ENCODE measurements at places on chromosomes 7 and 10.
A peak's percentile ranks its signal among the peaks of the same experiment; 100 is the strongest.

- DNase-seq = no peak
These were observed 165.1 kb downstream of the TNS3 start for GRCh38 chr7:47416492-47417480.

DNA sequence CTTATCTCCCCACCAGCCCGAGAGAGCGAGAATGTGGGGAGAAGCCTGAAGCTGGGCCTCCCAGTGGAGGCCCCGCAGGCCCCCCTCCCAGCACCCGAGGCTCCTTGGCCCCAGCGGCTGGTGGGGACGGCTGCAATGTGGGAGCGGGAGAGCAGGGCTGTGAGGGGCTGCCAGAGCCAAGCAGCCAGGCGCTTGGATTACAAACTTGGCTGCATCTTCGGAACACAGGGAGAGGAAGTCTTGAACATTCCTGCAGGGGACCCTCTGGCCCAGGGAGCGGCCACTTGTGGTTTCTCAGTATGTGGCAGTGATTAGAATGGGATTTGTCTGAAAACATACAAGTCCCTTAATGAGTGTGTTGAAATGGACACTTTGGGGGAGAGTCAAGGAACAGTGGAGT is 23.2 kb downstream of the ELN start:
- no peak for DNase-seq

- DNase-seq = no peak
These were observed 181.2 kb upstream of the AGR3 start for GRCh38 chr7:17063045-17063383.

GRCh38 chr7:100793806-100794660 is 33.3 kb downstream of the EPHB4 start:
- no peak for DNase-seq

- DNase-seq = no peak
These were observed 121.2 kb downstream of the EMX2 start for GRCh38 chr10:117663750-117664149.

GRCh38 chr7:2070151-2070763 is 162.5 kb downstream of the MAD1L1 start:
- DNase-seq = no peak

DNA sequence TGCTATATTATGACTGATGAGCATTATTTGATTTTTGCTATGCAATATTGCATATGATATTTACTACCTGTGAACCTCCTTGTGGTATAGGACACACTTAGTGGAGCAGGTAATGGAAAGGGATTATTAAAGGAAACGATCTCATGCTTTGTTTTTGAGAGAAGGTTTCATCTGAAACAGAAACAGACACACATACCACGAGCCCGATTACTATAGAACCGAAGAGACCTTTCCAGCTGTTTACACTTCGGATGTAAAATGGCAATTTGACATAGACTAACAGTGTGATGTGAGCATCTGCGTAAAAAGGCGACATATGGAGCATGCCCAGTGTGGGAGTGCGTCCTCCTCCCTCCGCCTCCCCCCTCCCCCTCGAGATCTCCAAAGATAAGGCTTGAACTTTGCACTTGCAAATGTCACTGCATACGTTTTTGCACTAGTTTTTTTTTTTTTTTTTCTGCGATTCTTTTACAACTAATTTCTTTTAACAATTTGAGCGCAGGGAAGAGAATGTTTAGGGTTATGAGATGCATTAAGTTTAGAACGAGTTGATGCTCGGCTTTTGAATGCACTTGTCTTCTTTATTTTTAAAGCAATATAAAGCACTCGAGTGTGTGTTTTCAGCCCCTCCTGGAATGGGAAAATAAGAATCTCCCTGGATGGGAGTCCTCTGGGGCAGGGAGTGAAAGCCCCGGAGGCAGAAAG is 251.0 kb downstream of the NSUN6 start:
- peak; percentile 91 for DNase-seq

DNA sequence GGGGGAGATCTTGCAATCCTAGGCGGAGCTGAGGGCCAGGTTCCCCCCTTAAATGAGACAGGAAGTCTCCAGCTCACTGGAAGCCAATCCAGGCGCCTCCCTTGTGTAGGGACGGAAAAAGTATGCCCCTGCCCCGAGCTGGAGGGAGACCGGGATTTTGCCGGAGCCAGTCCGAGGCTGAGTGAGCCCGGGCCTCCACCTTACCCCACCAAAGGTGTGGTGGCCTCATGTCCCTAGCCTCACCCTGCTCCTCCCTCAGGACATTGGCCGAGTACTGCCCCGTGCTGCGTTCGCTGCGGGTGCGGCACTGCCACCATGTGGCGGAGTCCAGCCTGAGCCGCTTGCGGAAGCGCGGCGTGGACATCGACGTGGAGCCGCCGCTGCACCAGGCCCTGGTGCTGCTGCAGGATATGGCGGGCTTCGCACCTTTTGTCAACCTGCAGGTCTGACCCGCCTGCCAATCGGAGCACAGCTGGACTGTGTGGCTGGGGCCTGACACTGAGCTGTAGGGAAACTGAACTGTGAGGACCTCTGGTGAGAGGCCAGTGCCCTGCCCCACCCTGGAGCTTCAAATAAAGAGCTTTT is 2.0 kb downstream of the FBXL15 start:
- peak; percentile 90 for DNase-seq

DNA sequence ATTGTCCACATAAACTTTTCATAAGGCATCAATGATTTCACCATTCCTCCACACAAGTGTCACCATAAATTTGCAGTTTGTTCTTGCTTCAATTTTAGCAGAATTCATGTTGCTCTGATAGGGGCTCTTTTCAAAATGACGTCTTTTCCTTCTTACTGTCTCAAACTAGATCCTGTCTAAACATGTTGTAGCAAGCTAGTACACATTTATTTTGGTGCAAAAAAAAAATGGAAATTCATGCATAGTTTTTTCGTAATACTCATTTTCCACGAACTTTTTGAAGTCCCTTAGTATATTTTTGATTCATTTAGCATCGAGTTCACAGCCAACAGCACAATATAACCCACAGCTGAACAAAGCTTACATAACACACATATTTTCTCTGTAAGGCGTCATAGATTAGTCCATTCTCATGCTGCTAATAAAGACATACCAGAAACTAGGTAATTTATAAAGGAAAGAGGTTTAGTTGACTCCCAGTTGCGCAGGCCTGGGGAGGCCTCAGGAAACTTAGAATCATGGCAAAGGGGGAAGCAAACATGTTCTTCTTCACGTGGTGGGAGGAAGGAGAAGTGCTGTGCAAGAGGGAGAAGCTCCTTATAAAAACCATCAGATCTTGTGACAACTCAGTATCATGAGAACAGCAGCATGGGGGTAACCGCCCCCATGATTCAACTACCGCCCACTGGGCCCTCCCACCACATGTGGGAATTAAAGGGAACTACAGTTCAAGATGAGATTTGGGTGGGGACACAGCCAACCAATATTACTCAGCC is 301.5 kb downstream of the CCDC3 start:
- no peak for DNase-seq

DNA sequence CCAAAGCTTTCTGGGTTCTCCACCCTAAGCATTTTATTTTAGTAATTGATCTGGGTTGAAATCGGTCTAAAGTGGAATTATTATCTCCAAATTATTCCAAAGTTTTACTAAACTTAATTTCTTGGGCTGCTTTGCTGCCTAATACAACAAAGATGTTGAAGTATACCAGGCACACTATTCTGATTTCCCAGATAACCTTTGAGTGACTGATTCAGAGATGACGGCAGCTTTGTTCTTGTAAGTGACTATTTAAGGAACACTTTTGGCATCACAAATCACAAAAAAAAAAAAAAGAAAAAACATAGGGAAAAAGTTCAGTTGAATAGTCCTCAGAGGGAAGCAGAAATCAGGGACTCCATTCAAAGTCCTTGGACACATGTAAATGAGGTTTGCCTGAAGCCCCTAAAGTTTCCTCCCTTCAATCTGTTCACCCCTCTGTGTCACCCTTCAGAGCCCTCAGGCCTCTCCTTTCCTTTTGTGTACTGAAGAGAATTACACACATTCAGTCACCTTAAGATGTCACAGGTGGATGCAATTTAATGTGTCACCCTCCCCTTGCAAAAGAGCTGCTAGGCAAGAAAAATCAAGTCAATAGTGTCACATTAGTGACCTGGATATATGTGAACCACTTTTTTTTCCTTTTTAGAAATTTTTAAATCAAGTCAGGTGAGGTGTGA is 81.5 kb downstream of the RTKN2 start:
- DNase-seq = no peak

GRCh38 chr10:132535065-132535651 is 2.4 kb upstream of the INPP5A start:
- DNase-seq = peak; percentile 58

- peak; percentile 45 for DNase-seq
These were observed 23.1 kb upstream of the DDIT4 start for GRCh38 chr10:72250666-72251065.

GRCh38 chr7:106887421-106887820 is 22.3 kb downstream of the PIK3CG start:
- DNase-seq = no peak

DNA sequence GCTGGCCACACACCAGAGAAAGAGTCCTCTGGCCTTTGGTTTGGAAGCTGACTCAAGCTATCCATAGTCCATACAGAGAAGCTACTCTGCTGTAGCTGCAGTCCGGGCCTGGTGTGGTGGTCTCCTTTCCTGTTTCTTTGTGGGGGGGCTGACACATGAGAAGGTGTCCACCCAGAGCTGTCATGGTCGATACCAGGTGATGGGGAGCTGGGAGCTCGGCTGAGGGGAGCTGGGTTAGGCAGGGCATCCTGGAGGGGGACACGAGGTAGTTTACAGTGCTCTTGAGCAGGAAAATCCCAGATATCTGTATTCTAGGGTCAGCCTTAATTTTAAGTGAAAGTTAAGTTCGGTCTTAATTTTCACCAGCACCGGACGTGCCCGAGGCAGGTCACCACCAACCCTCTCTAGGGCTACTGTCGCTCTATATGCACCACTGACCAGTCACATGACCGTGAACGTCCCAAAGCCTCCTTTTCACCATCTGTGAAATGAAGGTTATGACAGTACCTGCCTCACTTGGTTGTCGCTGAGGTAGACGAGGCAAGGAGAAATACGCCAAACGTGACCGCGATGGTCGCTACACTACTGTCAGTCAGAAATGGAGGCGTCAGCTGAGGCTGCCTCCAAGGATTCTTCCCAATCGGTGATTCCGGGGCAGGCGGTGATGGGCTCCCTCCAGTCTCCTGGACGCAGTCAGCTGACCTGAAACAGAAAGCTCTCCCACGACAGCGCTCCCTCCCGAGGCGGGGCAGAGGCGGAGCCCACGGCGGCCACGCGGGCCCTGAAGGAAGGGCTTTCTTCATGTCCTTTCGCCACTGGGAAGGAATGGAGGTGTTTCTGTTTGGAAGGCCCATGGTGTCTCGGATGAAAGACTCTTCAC is 69.4 kb upstream of the SHH start:
- no peak for DNase-seq

DNA sequence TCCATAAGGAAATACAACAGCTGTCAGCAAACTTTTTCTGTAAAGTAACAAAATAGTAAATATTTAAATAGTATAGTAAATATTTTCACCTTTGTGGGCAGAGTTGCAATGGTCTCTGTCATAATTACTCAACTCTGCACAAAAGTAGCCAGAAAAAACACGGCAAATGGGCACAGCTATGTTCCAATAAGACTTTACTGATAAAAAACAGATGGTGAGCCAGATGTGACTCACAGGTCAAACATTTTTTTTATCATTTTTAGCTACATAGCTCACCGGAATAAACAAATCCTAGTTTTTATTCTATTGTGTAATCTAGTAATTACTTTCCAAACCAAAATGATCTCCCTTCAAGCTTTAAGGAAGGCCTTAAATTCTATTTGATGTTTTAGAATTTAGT is 55.3 kb downstream of the NCAPG2 start:
- DNase-seq = no peak

DNA sequence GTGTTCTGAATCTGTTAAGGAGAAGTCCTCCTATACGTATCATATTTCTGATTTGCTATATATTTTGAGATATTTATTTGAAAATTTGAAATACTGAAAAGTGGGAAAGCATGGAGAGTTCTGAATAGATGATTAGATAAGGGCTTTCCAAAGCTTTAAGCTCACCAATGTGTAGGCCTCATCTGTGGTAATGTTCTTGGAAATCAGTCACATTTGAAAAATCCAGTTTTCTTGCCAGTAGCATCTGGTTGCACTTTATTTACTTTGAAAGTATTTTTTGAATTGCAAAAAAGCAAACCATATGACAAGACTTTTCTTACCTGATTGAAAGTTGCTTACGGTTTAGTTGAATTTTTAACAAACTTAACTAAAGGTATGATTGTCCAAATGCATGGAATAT is 21.7 kb downstream of the ADD3 start:
- DNase-seq = no peak

- DNase-seq = peak; percentile 44
These were observed 32.9 kb upstream of the UTF1 start for GRCh38 chr10:133196936-133197758.

DNA sequence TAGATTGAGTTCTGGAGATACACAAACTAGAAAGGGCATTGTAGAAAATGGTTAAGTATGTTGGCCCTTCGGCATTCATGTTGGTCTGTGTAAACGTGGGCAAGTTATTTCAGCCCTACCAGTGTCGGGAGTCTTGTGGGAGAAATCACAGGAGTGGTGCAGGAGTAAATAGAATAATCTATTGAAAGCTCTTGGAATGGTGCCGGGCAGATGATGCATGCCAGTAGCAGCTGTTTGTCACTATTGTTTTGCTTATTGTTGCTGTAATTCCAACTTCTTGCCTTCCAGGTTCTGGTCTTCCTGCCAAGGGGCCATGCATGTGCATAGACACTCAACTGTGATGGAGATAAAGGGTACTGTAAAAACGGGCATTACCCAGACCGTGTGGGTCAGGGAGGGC is 259.4 kb downstream of the CAMK1D start:
- DNase-seq = no peak
